Non-pigmented ciliary epithelial cell (primary cell): ENCODE measurements at places on chromosomes 3 and 15.

- DNase-seq: no peak
These were observed 631 bp upstream of the CNBP start for GRCh38 chr3:129184396-129184657.

GRCh38 chr3:108806316-108806715 is 16.3 kb upstream of the TRAT1 start:
- DNase-seq: no peak

- DNase-seq: no peak
These were observed 48.8 kb downstream of the PIK3CB start for GRCh38 chr3:138785951-138786350.

- DNase-seq: no peak
These were observed 184.5 kb downstream of the FNDC3B start for GRCh38 chr3:172223870-172224269.

GRCh38 chr15:74620636-74621545 is 5.3 kb downstream of the CLK3 start:
- no peak for DNase-seq

GRCh38 chr3:10341901-10342398 is 21.0 kb upstream of the SEC13 start:
- DNase-seq: no peak

GRCh38 chr15:32067115-32067514 is 36.8 kb downstream of the CHRNA7 start:
- no peak for DNase-seq

- no peak for DNase-seq
These were observed 3.2 kb downstream of the SFMBT1 start for GRCh38 chr3:53042651-53043050.

- no peak for DNase-seq
These were observed 389.8 kb upstream of the KCNMB2 start for GRCh38 chr3:178146406-178146831.

GRCh38 chr3:131962982-131963381 is 71.8 kb downstream of the CPNE4 start:
- no peak for DNase-seq

DNA sequence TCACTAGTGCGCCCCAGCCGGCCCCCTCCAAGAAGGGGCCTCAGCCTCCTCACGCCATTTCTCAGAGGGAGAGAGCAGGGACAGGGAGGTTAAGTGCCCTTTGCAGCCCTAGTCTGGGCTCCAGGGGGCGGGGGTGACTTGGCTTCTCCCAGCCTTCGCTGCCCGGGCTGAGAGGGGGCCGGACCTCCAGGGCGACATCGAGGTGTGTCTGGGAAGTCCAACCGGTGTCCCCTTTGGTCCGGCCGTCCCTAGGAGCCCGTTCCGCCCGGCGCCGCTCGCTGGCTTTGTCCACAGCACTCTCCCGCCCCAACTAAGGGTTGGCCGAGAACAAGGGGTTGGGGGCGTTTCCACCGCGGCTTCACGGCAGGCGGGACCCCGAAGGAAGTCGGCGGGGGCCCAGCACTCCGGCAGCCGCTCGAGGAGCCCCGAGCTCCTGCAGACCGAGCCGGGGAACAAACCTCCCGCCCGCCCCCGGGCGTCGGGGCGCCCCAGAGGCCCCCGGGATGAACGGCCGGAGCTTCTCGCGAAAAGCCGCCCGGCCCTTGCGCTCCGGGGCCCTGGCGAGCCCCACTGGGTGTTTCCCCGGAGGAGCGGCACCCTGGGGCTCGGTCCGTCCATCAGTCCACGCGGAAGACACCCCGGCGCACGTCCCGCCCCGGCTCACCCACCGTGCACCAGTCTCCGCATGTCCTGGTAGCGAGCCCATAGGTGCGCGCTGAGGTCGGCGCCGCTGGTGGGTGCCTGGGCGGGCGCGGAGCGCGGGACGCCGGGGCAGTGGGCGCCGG is 627 bp downstream of the NT5DC2 start:
- DNase-seq: no peak

- DNase-seq: no peak
These were observed 32.2 kb downstream of the PPP4R2 start for GRCh38 chr3:73028803-73029202.

- no peak for DNase-seq
These were observed 459.5 kb downstream of the DIPK2A start for GRCh38 chr3:144431134-144431533.

- DNase-seq: no peak
These were observed 832.9 kb upstream of the NR2F2 start for GRCh38 chr15:95497634-95498033.

DNA sequence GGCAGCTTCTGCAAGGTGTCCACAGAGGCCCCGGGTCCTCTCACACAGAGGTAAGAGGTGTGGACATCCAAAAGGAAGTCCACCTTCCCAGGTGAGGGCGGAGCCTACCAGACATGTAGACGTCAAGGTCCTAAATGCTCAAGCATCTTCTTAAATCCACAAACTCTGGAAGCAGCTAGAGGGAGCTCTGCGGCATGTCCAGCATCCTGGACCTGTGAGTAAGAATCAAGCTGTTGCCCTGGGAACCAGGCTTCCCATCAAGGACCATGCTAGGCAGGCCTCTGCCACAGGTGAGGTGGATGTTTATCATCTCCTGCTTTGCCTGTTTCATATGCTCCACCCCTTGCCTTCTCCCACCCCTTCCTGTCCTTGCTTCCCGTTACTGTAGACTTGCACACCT is 368.2 kb downstream of the GABRG3 start:
- no peak for DNase-seq
